Activated CD4-positive, CD25-positive, alpha-beta regulatory T cell (primary cell): ENCODE measurements at places on chromosomes 13 and 19.

- peak; percentile 51 for DNase-seq
These were observed 14.8 kb upstream of the GPI start for GRCh38 chr19:34350161-34350561.

DNA sequence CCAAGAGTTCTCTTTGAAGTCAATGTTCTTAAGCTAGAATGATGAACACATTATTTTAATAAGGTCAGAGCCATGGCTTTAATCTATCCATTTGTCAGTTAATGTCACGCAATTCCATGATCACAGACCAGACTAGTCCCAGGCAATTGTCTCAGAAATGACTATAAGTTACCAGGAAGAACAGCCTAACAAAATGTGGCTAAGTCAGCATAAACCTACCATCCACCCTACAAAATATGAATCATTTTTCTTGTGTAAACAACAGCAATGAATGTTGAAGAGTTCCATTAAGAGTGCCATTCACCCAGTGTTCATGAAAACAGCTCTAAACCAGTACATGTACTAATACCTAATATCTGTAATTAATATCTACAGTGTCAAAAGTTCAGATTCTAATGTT, 127.5 kb downstream of the KCTD12 start:
- DNase-seq = no peak

DNA sequence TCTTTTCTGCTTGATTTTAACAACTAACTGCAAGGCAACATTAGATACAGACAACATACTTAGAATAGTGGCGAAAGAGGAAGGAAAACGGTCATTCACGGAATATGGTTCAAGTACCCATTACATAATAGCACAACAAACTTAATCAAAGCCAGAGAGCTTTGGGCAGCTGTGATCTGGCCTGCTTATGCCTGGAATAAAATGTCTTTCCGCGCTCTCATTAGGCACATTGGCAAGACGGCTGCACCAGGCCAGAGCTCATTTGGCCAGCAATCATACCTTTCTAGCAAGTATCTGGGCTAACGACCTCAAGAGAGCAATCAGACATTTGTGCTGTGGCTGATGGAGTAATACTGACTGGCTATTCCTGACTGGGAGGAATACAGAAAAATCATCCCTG, 112.8 kb downstream of the NALCN start:
- no peak for DNase-seq

DNA sequence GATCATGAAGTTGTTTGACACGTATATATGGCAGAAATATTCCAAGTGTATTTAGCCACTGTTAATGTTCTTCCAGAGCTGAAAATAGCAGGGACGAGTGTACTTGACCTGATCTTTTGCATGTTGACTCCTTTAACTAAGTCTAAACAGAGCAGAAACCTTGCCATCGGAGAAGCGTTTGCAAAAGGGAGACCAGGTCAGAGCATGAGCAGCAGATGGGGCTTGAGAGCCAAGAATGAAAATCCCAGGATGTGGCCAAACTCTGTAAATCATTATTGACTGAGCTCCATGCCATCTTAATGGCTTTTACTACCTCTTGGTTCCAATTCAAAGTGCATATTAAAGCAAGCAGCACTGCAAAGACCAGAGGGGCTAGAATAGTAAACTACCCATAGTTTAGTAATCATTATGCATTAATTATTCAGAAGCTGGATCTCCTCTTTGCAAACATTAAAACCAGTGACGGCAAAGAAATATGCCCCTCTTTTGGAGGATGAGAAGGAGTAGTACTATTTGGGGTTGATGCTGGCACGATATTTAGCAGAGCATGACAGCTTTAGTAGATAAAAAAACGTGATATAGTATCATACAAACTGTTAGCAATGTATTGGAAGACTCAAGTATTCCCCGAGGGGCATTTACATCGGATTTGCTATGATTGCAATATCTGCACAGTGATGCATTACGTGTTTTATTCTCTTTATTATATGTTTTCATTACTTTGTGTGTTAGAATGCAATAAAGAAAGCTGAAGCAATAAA, 55.7 kb downstream of the FAM216B start:
- DNase-seq = no peak

- no peak for DNase-seq
These were observed 482.2 kb downstream of the SLITRK5 start for GRCh38 chr13:88153353-88153752.

DNA sequence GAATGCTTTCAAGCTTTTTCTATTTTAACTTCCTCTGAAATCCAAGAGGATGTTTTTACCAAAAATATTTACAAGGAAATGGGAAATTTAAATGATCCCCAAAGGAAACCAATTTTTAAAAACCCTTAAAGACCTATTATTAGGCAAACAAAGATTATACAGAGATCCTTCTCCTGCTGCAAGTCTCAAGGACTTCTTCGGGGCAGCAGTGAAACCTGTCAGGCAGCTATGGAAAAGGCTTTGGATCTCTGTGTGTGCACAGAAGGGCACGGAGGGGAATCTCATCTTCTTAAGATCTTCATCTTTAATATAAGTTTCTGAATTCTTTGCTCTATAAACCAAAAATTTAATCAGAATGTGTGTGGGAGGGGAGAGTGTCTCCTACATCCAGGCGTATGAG, 36.0 kb upstream of the CLDN10 start:
- DNase-seq = no peak

DNA sequence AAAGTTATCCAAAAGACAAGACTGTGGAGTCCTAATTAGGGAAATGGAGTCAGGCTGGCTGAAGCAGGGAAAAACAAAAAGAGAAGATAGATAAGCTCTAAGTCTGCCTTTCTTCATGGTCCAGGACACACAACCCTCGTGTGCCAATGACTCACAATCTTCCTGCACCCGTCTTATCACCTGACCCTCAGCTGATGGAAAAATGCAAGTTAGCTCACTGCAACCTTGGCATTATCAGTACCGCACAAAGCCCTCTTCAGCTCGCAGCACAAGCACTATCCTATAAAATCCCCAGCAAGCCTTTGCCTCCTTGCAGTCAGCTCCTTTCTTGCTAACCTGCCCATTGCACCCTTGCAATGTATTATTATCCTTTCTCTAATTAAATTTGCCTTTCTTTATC, 4.3 kb downstream of the OR7A5 start:
- no peak for DNase-seq

DNA sequence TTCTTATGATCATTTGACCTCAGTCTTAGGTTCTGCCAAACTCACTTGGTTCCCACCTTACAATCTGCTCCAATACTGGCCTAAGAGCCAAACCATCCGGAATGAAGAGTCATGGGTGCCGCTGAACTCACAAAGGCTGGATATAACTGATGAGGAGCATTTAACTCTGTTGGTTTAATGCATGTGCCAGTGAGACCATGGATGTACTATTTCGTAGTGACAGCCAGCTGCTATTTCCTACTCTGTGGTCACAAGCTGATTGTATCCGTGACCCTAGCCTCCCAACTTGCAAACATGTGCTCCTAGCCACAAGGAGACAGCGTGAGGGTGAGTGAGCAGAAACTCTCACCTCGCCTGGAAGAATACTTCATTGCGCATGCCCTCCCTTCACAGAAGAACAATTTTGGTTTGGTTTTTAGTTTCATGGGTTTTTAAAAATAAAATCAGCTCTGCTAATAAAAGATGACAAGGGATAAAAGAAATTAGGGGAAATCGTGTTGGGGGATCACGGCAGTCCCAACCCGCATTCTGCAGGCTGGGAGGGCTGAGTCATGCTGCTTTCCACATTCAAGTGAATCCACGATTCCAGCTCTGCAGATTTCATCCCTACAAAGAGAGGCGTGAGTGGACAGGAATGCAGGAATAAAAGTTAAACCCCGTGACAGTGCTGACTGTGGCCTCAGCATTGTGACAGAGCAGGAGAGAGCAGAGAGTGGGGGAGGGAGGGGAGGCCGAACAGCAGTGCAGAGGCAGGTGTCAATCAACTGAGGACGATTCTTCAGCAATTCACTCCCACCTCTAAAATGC, 66.8 kb upstream of the RAP2A start:
- DNase-seq = no peak

GRCh38 chr13:110509971-110510786, 51.3 kb downstream of the RAB20 start:
- DNase-seq = no peak

GRCh38 chr19:41960973-41961372, 1.9 kb upstream of the RABAC1 start:
- DNase-seq = no peak
